ENCODE measurements at places on chromosomes 4 and X. TPM values are rescaled to one million over a fixed set of nuclear protein-coding genes. Genes with fewer than 3 reads are reported as not detected.

The AFP gene
- total RNA-seq, result 2.6 TPM

The PRMT9 gene
- total RNA-seq, result 3.0 TPM

The NMU gene
- total RNA-seq, result 0.52 TPM

The MCF2 gene
- total RNA-seq, result not detected

The TMEM154 gene
- total RNA-seq, result 0.07 TPM

The ABLIM2 gene
- total RNA-seq, result 7.6 TPM

The SHROOM3 gene
- 17.3 TPM for total RNA-seq

The CXorf49 gene
- not detected for total RNA-seq

The MAGEA2 gene
- not detected for total RNA-seq

The HSFX2 gene
- 0.19 TPM for total RNA-seq

The GAB3 gene
- 0.90 TPM for total RNA-seq

The GNRHR gene
- not detected for total RNA-seq

The AMOT gene
- total RNA-seq, result 0.02 TPM

The EDA gene
- total RNA-seq, result 0.54 TPM

The PDHA1 gene
- total RNA-seq, result 321 TPM

The CT45A2 gene
- total RNA-seq, result not detected

The GABRA4 gene
- not detected for total RNA-seq

The DDX53 gene
- not detected for total RNA-seq

The IQCM gene
- total RNA-seq, result not detected

The RAB40AL gene
- not detected for total RNA-seq

The SSX2B gene
- not detected for total RNA-seq

The FDCSP gene
- not detected for total RNA-seq

The MFAP3L gene
- total RNA-seq, result 3.7 TPM

The MAP3K15 gene
- 1.8 TPM for total RNA-seq

The ALB gene
- total RNA-seq, result not detected

The IL21 gene
- total RNA-seq, result not detected

The PAK3 gene
- 0.02 TPM for total RNA-seq

The ATOH1 gene
- not detected for total RNA-seq

The RBMXL3 gene
- not detected for total RNA-seq

The TLR3 gene
- total RNA-seq, result 0.38 TPM

The F8A1 gene
- 88.9 TPM for total RNA-seq

The CT45A1 gene
- not detected for total RNA-seq

The GAGE12F gene
- not detected for total RNA-seq

The TCEAL7 gene
- not detected for total RNA-seq

The CXXC4 gene
- 0.06 TPM for total RNA-seq

The MUC7 gene
- total RNA-seq, result not detected

The CLIC2 gene
- 0.07 TPM for total RNA-seq

The EMCN gene
- total RNA-seq, result not detected

The EVC gene
- 12.7 TPM for total RNA-seq

All from A549 treated with dexamethasone at 1 μM for 4 hours (cell line).